ENCODE measurements at places on chromosomes 4 and X.

GRCh38 chrX:8377041-8377440 is 87.6 kb upstream of the VCX3B start:
- no peak for DNase-seq

GRCh38 chrX:21813612-21814368 is 25.6 kb upstream of the MBTPS2 start:
- no peak for DNase-seq

DNA sequence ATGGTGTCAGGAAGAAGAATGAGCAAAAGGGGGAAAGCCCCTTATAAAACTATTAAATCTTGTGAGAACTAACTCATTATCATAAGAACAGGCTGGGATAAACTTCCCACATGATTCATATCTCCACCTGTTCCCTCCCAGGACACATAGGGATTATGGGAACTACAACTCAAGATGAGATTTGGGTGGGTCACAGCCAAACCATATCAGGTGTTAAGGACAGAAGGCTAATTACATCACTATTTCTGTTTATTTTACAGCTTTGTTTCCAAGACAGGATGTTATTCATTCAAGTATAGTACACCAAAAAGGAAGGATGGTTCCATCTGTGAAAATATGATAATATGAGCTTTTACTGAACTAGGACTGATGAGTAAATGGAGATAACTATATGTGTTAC is 63.7 kb upstream of the ARSJ start:
- no peak for DNase-seq

- no peak for DNase-seq
Measured at GRCh38 chrX:154298312-154298711, 2.7 kb downstream of the TKTL1 start.

GRCh38 chr4:137955595-137955994 is 286.6 kb downstream of the SLC7A11 start:
- DNase-seq = no peak

GRCh38 chrX:94256396-94256795 is 582.4 kb downstream of the FAM133A start:
- no peak for DNase-seq

DNA sequence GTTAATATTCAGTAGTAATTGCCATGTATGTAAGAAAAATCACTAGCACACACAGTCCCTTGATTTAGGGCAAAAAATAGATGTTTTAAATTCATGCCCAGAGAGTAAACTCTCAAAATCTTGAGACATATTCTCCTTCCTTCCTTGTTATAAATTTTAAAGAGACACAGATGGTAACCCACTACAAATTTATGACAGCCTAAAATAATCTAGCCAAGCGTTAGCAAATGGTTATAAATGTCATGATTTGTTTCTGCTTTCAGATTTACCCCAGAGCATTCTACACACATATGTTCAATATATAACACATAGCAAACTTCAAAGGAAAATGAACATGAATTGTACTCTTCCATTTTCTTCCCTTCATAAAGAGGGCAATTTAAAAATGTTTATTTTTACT is 540.3 kb downstream of the TLL1 start:
- no peak for DNase-seq

GRCh38 chr4:94934864-94935263 is 177.1 kb downstream of the BMPR1B start:
- no peak for DNase-seq

DNA sequence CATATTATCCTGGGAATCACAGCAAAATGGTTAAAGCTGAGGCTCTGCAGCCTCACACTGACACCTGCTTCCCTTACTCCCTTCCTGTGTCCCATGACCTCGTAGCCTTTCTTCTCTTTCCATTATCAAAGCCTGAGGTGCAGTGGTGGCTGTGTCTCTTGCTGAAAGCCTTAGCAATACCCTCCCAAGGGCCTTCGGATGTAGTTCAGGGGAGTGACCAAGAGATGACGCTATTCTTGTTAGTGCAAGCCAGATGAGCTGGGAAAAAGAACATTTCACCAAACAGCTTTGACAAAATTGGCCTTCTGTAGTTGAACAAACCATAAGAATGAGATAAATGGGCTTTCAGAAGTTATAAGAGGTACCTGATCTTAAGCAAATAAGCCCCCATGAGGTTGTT is 31.6 kb downstream of the SMIM10L2A start:
- no peak for DNase-seq

DNA sequence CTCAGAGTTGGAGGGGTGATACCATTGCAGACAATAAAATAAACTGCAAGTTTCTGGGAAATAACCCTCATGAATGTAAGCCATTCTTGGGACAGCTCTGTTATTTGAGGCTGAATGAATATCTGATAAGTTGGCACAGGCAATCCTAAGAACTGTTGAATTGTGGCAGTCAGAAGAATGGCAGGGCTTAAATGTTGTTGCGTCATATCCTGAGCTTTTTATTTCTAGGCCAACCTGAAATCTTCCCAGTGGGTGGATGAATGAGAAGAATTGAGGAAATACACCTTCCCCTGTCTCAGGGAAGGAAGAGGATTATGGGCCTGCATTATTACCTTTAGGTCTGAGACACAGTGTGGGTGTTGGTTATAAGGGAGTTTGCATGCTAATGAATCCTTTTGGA is 64.4 kb upstream of the C4orf54 start:
- DNase-seq = no peak

DNA sequence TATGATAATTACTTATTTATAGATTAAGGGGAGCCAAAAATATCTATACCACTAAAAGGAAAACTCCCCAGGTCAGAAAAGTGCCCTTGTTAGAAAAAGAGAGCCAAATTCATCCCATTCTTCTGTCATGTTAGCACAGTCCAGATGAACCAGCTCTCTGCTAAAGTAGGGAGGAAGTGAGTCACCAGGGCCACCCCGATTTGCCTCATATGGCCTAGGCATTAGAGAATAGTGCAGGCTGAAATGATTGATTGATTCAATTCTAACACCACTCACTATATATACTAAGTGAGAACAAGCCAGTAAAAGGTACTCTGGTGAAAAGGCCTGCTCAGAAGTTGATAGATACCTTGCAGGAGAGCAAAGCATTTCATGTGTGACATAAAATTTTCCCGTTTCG is 94.5 kb downstream of the SRPX start:
- DNase-seq = no peak

- DNase-seq = no peak
Measured at GRCh38 chr4:93771640-93772411, 56.7 kb upstream of the ATOH1 start.

DNA sequence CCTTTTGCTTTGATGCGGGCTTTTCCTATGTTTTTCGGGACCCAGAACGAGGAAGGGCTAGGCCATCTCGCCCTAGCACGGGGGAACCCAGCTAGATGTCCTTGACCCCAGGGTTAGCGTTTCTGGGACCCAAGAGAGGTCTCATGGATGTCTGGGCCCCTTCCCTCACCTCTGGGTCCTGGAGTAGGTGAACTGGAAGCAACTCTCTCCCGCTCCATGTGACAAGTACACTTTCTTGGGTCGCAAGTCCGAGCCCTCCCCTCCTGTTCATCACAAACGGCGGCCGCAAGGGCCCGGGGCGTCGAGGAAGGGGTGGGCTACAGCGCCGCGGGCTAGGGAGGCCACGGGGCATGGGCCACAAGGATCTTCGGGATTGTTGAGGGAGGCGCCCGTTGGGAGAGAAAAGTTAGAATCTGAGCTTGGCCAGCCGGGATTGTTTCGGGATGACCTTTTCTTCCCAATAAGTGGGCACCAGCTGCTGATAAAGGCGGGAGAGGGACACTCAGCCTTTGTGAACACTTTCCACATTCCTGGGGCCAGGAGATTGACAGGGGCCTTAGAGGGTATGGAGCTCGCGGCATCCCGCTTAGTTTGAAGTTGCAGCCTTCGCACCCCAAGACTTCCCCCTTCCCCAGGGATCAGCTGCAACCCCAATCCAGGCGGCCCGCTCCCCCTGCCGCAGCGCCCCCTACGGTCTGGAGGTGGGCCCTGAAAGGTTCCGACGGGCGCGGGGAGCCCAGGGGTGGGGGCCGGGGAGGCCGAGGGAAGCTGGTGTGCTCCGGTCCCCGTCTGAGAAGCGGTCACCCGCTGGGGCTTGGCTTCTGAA is 136.9 kb upstream of the ZIC3 start:
- DNase-seq = no peak

- DNase-seq = no peak
Measured at GRCh38 chr4:184154199-184154598, 63.5 kb downstream of the ENPP6 start.

DNA sequence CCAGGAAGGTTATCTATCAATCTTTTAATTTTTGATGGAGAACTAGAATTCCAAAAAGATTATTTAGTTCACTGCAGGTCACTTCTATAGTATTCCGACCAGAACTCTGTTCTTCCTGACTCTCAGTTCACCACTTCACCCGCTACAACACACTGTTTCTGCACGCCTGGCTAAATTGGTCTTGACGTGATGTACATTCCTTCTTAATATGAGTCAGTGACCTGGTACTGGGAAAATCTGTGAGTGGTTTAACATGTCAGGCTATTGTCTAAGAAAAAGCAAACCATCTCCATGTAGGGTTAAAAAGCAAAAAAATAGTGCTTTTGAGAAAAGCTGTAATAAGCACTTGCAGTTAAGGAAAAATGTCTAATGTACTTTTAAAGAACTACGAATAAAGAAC is 120.4 kb downstream of the NDST3 start:
- no peak for DNase-seq

- no peak for DNase-seq
Measured at GRCh38 chr4:69718396-69719271, 41.8 kb downstream of the SULT1B1 start.

DNA sequence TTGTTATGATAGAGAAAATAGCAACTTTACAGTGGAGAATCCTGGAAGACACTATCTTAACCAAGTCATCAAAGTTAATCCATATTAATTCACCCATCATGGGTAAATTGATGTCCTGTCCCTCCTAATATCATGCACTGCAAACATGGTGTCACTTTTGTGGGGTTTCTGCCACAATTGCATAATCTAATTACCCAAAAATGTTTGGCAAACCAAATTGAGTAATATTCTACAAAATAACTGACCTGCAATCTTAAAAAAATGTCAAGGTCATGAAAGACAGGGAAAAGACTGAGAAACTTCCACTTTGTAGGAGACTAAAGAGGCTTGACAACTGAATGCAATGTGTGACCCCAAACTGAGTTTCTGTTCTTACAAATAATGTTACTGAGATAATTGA is 37.1 kb upstream of the PLAC8 start:
- no peak for DNase-seq

GRCh38 chr4:76298227-76298626 is 8.3 kb upstream of the STBD1 start:
- DNase-seq = no peak

GRCh38 chr4:39063430-39063829 is 1.4 kb downstream of the KLHL5 start:
- no peak for DNase-seq

- no peak for DNase-seq
Measured at GRCh38 chr4:185924458-185925044, 112.6 kb upstream of the SORBS2 start.

GRCh38 chrX:124010566-124010965 is 49.1 kb downstream of the STAG2 start:
- DNase-seq = no peak

- DNase-seq = no peak
Measured at GRCh38 chr4:84809946-84810345, 156.5 kb downstream of the WDFY3 start.

DNA sequence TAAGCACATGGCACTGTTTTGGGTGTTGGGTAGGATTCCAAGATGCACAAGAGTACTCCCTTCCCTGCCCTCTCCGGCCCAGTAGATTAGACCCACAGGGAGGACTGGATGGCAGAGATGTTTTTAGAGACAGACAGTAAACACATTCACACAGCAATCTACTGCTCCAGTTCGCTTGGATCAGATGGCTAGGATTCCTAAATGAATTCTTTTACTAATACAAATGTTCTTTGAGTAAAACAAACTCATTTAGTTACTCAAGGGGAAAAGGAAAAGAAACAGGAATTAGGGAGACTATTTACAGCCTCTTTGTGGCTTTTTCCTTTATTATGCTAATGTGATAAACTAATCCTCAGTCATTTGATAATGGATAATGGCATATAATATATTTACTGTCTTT is 5.9 kb downstream of the SNX25 start:
- DNase-seq = no peak

GRCh38 chrX:34332334-34332733 is 200.2 kb upstream of the FAM47A start:
- DNase-seq = no peak

- DNase-seq = no peak
Measured at GRCh38 chr4:152159773-152160172, 376.1 kb downstream of the FBXW7 start.

Data from SW 1271 (cell line).